Adrenal gland (tissue), 19 donors: ENCODE measurements at places on chromosomes 4 and X. TPM values are rescaled to one million over a fixed set of nuclear protein-coding genes. Genes with fewer than 3 reads are reported as not detected.
A peak's percentile ranks its signal among the peaks of the same experiment; 100 is the strongest.

CXXC4 gene
- 1.4 TPM for total RNA-seq

SRPX gene
- total RNA-seq, result 137 TPM

DNA sequence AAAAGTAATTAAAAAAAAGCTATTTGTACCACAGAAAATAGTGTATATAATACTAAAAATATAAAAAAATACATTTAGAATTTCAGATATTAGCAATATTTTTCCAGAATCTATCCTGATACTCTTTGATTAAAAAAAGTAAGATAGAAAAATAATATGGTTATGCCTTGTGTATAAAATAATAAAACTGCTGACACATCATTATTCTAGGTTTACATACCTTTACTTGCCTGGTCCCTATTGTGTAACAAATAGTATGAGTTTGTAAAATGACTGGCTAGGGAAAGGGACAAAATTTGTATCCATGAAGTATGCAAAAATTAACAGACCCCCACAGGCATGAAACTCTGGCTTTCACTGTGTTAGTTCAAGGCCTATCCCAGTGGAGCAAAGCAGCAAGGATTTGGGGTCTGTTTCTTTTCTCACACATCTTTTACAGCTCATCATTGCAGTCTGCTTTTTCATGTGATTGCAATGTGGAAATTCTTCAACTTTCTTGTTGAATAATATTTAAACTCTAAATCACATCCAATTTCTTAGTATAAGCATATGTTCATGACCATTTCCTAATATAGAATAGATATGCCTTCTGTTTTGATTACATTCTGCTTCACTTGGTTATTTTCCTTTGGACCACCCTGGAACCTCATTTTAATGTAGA is 136.7 kb upstream of the PCDH18 start:
- no peak overlapping the region for H3K4me3 ChIP-seq
- no peaks in the 10 kb centered on the region for H3K27me3 ChIP-seq
- H3K36me3 ChIP-seq, result no peaks in the 10 kb centered on the region
- no peak overlapping the region for H3K27ac ChIP-seq
- no peak for DNase-seq

TBX22 gene
- not detected for total RNA-seq

MGST2 gene
- 122 TPM for total RNA-seq

ADH6 gene
- not detected for total RNA-seq

SRPX2 gene
- 21.8 TPM for total RNA-seq

DNA sequence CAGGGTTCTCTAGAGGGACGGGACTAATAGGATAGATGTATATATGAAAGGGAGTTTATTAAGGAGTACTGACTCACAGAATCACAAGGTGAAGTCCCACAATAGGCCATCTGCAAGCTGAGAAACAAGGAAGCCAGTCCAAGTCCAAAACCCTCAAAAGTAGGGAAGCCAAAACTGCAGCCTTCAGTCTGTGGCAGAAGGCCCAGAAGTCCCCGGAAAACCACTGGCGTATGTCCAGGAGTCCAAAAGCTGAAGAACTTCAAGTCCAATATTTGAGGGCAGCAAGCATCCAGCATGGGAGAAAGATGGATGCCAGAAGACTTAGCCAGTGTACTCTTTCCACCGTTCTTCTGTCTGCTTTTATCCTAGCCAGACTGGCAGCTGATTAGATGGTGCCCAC is 227.2 kb downstream of the KCTD8 start:
- H3K27ac ChIP-seq, result no peak overlapping the region
- no peaks in the 10 kb centered on the region for H3K27me3 ChIP-seq
- H3K4me1 ChIP-seq, result no peaks in the 10 kb centered on the region
- no peak for DNase-seq
- H3K4me3 ChIP-seq, result no peak overlapping the region

- H3K27ac ChIP-seq, result no peak overlapping the region
- H3K36me3 ChIP-seq, result no peaks in the 10 kb centered on the region
- H3K4me3 ChIP-seq, result no peak overlapping the region
Observed at GRCh38 chr4:24607334-24607733, 23.0 kb upstream of the DHX15 start.

DNA sequence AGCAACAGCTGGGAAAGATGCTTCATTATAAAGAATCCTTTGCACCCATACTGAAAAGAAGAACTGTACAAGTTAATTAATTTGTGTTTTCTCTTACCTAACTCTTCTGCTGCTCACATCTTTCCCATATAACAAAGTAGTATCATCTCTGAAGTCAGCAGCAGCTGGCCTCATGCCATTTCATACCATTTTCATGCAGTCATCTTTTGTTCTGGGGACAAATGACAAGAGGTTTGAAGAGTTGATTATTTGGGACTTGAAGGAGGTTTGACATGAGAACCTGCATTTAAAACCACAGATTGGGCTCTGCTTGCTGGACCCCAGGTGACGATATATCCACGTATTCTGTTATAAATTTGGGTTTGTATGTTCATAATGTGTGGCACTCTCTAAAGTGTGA is 430.3 kb downstream of the SPRY1 start:
- peak; percentile 63 for DNase-seq
- no peaks in the 10 kb centered on the region for H3K27me3 ChIP-seq
- H3K36me3 ChIP-seq, result no peaks in the 10 kb centered on the region
- H3K4me1 ChIP-seq, result peaks cover 5% of the 10 kb centered on the region
- H3K4me3 ChIP-seq, result no peak overlapping the region

- no peaks in the 10 kb centered on the region for H3K4me1 ChIP-seq
- no peak for DNase-seq
- H3K4me3 ChIP-seq, result no peak overlapping the region
- no peak overlapping the region for H3K27ac ChIP-seq
Observed at GRCh38 chr4:19425146-19425545, 826.6 kb upstream of the SLIT2 start.

NKRF gene
- total RNA-seq, result 4.9 TPM

DNA sequence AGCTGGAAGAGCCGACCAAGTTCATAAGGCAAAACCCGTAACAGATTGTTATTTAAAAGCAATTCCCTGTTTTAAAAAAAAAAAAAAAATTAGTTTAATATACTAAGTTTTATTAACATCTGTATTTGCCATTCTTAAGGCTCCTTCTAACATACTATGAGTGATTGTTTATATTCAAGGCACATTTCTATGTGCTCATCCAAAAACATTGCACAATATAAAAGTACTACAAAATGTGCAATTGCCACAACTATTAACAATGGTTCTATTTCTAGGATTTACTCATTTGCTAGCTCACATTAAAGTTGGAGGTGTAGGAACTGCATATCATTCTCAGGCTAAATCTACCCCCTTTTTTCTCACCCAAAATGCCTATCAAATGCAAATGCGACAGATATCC is 46.1 kb downstream of the CNOT6L start:
- H3K36me3 ChIP-seq, result no peaks in the 10 kb centered on the region
- DNase-seq, result no peak
- H3K27me3 ChIP-seq, result no peaks in the 10 kb centered on the region
- H3K4me1 ChIP-seq, result peaks cover 17% of the 10 kb centered on the region
- H3K27ac ChIP-seq, result no peak overlapping the region
- no peak overlapping the region for H3K4me3 ChIP-seq

CFI gene
- 74.3 TPM for total RNA-seq

DNA sequence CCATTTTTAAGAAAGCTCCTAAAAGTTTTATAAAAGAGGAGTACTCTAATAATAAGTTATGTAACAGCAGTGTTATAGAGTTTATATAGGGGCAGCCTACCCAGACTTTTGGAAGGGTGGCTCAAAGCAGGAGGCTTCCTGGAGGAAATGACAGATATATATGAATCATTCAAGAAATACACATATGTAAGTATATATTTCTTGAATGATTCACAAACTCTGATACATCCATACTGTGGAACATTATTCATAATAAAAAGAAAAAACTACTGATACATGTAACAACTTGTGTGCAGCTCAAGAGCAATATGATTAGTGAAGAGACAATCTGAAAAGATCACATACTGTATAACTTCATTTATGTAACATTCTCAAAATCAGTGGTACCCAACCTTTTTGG is 166.2 kb downstream of the WDFY3 start:
- H3K4me1 ChIP-seq, result peaks cover 13% of the 10 kb centered on the region
- DNase-seq, result no peak
- H3K27me3 ChIP-seq, result no peaks in the 10 kb centered on the region
- H3K4me3 ChIP-seq, result no peak overlapping the region
- no peak overlapping the region for H3K27ac ChIP-seq

FAM200B gene
- 49.4 TPM for total RNA-seq

DNA sequence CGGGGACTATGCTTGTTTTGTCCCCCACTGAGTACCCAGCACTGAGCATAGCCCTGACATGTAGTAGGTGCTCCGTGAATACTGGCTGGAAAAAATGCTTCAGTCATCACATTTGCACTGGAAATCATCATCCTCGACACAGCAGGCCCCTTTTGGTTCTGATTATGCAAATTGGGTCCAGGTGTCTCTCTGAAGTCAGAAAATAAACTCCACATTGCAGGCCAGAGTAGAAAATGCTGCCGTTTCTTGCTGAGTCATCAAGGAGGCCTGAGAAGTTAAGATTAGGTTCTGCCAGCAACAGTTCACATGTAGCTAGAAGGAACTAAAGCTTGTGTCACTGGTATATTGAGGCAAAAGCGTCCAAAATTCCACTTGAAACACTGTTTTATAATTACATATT is 15.0 kb upstream of the STK32B start:
- H3K27ac ChIP-seq, result no peak overlapping the region
- no peaks in the 10 kb centered on the region for H3K36me3 ChIP-seq
- DNase-seq, result no peak
- no peak overlapping the region for H3K4me3 ChIP-seq
- H3K27me3 ChIP-seq, result no peaks in the 10 kb centered on the region
- H3K4me1 ChIP-seq, result no peaks in the 10 kb centered on the region

GRCh38 chr4:83266689-83267088 is 17.9 kb downstream of the COQ2 start:
- H3K27me3 ChIP-seq, result no peaks in the 10 kb centered on the region
- peaks cover 9% of the 10 kb centered on the region for H3K4me1 ChIP-seq
- no peak for DNase-seq

UGT2A3 gene
- not detected for total RNA-seq

GRCh38 chr4:110900213-110900769 is 277.4 kb upstream of the PITX2 start:
- no peaks in the 10 kb centered on the region for H3K36me3 ChIP-seq
- no peaks in the 10 kb centered on the region for H3K4me1 ChIP-seq
- H3K27ac ChIP-seq, result no peak overlapping the region

DNA sequence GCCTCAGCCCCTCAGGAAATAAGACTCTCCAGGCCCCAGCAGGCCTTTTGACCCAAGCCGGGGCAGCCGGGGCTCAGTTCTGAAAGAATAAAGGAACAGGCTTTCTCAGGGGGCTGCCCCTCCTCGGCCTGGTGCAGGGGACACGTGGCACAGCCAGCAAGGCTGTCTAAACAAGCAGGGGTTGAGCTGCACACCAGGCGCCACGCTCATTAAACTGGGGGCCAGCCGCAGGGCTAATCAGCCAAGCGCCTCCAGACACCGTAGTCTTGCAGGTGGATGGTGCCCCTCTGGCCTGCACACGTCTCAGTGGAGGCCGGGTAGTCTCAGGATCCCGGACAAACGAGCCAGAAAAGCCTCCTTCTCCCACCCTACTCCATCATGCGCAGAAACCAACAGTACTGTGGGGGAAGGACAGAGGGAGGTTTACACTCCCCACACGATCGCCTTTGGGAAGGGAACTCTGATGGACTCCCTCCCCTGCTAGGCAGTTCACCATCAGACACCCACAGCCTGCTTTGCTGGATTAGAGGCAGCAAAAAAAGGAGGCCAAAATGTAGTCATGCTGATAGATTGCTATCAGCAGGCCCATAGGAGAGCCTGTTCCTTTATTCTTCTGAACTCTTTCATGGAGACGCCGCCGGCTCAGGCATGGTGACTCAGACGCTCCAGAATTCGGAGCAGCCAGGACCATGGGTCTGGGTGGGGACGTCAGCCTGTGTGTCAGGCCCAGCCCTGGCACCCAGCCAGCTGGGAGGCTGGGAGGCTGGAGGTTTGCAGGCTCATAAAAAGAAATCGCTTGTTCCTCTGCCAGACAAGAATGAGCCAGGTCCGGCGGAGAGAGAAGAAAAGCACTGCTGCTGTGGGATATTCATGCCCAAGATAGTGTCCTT is 342.4 kb downstream of the BCOR start:
- no peaks in the 10 kb centered on the region for H3K27me3 ChIP-seq
- peak; percentile 94 for DNase-seq
- no peaks in the 10 kb centered on the region for H3K36me3 ChIP-seq
- H3K4me1 ChIP-seq, result no peaks in the 10 kb centered on the region
- peak overlapping the region; percentile 82 for H3K27ac ChIP-seq
- no peak overlapping the region for H3K4me3 ChIP-seq

DNA sequence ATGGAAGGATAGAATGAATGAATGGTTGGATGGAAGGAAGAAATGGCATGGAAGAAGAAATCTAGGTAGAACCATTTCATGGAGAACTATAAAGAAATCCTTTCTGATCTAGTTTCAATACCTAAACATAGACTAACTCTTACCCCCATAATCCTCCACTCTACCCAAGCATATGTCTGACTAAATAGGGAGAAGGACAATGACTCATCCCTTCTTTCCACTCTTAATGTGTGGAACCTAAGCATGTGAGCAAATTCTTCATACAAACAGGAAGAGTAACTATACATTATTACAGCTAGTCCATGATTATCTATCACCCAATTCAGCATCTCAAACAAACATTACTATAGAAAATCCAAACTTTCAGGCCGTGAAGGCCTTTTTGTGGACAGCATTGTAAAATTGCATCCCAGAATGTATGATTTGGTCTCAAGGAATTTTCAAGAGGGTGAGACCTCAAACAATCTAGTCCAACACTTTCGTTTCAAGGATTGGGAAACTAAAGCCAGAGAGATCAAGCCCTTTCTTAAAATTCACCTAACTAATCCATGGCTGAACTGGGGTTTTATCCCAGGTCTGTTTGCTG is 11.2 kb downstream of the C1QTNF7 start:
- no peak overlapping the region for H3K4me3 ChIP-seq
- no peak overlapping the region for H3K27ac ChIP-seq
- peaks cover 9% of the 10 kb centered on the region for H3K4me1 ChIP-seq
- no peak for DNase-seq
- H3K36me3 ChIP-seq, result no peaks in the 10 kb centered on the region

DNA sequence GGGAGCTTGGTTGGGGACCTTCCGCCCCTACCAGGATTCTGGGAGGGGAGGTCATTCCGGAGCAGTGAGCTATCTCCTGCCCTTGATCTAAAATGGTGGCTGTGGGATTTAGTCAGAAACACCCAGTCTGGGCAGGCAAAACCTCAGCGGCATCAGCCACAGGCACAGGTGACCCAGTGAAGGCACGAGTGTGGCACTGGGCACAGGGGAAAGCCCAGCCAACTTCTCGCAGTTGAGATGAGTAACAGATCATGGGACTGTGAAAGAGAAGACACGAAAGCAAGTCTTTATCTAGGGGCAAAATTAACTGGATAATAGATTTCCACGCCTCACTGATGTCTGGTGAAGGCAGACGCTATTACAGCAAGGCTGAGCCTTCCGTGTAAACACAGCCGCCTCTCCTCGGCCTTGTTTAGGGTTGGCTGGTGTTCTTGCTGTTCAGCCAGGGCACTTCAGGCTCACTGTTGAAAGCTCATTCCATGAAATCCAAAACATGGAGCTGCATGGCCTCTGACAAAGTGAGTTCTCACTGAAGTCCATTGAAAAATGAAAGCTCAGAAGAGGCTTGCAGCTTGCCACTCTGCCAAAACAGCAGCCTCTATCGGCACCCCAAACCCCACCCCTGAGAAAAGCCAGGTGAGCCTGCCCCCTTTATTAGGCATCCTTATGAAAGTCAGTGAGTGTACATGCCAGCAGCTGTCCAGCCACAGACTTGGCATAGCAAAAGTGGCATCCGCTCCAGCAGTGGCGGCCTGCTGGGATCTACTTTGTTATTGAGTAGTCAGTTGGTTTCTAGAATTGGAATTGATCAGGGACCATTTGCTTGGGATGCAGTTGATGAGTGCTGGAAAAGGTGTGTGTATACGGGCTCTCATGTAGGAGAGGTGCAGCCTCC is 102.3 kb upstream of the MTM1 start:
- DNase-seq, result no peak
- H3K36me3 ChIP-seq, result no peaks in the 10 kb centered on the region
- no peak overlapping the region for H3K27ac ChIP-seq
- H3K27me3 ChIP-seq, result no peaks in the 10 kb centered on the region
- H3K4me3 ChIP-seq, result no peak overlapping the region
- H3K4me1 ChIP-seq, result no peaks in the 10 kb centered on the region
